ENCODE measurements at places on chromosomes 16 and 17.

DNA sequence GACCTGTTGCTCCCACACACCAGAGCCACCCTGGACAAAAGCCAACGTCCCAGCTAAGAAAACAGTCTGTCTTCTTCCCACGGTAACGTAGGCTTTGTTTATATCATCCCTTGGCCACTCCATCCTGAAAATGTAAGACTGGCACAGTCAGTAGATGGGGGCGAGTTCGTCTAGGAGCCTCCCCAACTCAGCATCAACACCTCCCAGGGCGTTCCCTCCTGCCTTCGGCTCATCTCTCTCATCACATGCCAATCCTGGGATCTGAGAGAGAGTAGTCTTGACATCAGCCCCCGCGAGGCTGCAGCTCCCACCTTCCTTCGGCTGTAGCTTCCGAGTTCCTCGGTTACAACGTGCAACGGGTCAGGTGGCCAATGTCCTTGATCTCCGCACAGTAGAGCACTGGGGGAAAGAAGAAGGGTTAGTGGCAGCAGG, 894 bp downstream of the RNF227 start:
- no peak for DNase-seq

GRCh38 chr17:37067555-37068111, 118.9 kb downstream of the AATF start:
- DNase-seq = no peak

- DNase-seq = no peak
These were observed 37.5 kb downstream of the SYNRG start for GRCh38 chr17:37571674-37572073.

DNA sequence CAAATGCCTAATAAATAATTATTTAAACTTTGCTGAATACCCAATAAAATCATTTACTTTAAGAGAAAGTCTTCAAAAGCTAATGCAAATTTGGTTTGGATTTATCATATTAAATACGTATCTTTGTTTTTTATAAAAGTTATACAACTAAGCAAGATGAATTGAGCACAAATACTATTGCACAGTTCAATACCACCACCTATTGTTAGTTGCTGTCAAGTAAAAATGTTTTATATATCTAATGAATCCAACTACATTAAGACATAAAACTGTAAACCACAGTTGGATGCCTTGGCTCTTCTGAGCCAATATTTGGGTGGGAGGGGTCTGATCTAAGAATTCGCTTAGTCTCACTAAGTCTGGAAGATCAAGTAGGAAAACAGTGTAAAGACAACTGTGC, 7.7 kb downstream of the FBXL20 start:
- no peak for DNase-seq

DNA sequence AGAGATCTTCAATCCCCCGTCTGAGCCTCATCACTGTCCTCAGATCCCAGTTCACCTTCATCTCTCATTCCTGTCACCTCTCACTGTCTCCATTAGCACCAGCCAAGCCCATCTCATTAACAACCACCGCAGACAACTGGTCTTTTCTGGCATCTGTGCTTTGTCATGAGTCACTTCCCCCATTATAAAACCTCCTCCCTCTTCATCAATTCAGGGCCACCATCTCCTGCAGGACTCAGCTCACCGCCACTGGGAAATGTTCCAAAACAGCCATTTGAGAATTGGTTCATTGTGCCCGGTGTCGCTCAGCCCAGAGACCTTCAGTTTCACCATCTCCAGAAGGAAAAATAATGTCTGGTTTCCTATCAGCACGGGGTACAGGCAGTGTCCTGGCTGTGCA, 56.9 kb upstream of the TEKT3 start:
- no peak for DNase-seq

DNA sequence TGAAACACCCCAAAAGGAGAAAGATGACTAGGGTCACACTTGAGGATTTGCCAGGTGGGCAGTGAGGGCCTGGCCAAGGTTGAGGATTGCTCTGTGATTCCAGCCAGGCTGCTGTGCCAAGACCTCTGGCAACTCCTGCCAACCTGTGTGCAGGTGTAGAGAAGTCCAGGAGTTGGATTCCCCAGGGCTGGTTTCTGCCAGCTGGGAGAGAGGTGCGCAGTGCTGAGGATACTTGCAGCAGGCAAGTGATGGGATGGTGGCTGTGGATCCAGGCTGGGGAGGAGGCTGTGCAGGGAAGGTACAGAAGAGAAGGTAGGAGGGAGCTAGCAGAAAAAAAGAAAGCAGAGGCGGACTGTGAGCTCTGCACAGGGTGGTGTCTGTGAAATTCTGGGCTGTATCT, 6.6 kb downstream of the RIPOR1 start:
- DNase-seq = no peak

DNA sequence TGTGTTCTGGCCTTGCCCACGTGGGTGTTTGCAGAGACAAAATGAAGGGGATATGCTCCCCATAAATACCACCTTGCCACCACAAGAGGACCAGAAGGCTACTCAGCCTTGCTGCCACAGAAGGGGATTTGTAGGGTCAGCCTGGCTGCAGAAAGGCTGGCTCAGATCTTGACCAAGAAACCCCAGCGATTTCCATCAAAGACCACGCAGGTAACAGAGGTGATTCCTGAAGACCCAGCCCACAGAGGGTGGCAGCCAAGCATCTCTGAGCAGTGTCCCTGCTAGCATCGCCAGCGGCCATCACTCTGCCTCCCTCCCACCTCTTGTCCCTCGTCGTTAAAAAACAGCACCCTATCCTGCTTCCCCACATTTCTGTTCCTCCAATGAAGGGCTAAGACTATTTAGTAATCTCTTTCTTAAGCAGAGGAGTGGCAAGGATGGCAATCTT, 54.9 kb downstream of the BEAN1 start:
- no peak for DNase-seq

DNA sequence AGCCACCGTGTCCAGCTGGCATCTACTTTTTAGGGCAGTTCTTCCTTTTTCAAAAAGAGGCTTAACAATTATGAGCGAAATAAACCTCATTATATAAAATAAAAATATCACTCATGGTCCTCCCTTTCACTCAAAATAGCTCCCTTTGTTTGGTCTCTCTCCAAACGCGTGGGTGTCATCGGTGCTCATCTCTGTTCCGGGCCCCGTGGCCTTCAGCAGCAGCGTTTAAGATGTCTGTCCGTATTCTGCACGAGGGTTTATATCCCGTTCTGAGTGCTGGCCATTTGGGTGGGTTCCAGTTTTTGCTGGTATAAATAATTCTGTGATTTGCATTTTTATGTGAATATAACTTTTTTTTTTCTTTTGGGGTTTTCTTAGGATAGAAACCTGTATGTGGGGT, 33.4 kb downstream of the PRMT7 start:
- no peak for DNase-seq

DNA sequence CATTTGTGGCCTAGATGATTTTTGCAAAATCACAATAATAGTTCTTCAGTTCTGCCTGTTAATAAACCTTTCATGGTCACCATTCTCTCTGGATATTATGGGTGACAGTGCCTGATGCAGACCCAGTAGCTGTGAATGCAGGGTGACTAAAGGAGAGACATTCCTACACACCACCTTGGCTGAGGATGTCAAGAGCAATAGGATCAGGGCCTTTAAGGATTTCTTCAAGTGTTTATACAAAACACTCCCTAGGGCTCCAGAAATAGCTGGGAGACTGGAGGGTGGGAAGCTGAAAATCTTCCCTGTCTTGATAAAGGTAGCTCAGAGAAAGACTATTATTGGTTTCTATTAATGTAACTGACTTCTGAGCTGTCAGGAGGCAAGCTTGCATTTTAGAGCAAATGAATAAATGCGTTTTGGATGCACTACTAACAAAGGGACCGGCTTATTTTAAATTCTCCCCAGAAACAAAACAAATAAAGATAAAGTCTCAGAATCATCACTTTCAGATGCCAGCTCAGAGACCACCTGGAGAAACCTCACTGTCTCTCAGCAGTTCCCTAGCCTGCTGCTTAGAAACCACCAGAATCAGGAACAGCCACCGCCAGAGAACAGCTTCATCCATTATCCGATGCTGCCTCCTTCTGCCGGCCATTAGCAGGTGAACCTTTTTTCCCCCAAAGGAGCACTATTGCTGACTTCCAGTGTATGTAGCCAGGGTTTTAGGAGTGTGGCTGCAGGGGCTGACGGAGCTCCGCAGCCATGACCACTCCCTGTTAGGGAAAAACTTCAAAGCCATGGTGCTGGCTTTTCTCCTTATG, 171.4 kb upstream of the DYNLRB2 start:
- no peak for DNase-seq

DNA sequence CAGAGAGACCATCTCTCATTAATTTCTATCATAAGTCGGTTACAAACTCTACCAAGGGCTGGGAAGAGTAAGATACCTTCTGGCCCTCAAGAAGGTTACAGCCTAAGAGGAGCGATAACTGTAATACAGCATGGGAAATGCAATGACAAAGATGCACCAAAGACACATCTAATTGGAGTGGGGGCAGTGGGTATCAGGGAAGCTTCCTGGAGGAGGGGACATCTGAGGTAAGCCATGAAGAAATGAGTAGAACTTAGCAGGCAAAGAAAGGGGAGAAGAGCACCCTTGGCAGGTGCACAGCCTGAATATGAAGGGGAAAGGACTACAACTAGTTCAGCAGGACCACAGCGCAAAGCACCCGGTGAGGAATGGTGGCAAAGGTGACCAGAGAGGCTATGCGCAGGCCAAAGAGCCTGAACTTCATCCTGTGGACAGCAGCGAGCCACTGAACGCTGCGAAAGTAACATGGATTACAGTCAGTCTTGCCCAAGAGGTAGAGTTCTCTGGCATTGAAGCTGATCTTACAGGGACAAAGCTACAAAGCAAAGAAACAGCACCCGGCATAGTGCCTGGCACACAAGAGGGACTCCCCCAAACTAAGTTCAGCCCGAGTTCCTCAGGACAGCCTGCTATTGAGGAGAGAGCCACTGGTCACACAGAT, 2.8 kb downstream of the TBC1D10B start:
- no peak for DNase-seq

GRCh38 chr16:11542069-11542744, 44.5 kb downstream of the LITAF start:
- DNase-seq = no peak

DNA sequence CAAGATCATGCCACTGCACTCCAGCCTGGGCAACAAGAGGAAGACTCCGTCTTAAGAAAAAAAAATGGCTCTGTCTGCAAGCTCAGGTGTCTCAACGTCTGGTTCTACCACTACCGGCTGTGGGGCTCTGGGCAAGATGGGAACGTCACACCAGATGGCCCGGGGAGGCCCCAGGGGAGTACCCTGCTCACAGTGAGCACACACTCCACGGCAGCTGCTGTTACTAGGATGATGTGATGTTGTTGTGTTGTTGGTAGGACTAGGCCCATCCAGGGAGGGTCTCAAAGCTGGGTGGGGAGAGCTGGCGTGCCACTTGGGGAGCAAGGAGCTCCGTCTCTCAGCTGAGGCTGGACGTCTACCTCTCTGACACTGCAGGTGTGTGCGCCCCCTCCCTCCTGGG, 9.4 kb upstream of the NPTX1 start:
- no peak for DNase-seq

All from activated CD4-positive, alpha-beta T cell treated with anti-CD3 and anti-CD28 coated beads for 4 hours (primary cell).